ENCODE measurements at places on chromosomes 7 and 10. TPM values are rescaled to one million over a fixed set of nuclear protein-coding genes. Genes with fewer than 3 reads are reported as not detected.
A peak's percentile ranks its signal among the peaks of the same experiment; 100 is the strongest.

DNA sequence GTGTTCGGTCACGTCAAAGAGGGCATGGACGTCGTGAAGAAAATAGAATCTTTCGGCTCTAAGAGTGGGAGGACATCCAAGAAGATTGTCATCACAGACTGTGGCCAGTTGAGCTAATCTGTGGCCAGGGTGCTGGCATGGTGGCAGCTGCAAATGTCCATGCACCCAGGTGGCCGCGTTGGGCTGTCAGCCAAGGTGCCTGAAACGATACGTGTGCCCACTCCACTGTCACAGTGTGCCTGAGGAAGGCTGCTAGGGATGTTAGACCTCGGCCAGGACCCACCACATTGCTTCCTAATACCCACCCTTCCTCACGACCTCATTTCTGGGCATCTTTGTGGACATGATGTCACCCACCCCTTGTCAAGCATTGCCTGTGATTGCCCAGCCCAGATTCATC lies 6.5 kb downstream of the PPIF start:
- no peak for DNase-seq

DNA sequence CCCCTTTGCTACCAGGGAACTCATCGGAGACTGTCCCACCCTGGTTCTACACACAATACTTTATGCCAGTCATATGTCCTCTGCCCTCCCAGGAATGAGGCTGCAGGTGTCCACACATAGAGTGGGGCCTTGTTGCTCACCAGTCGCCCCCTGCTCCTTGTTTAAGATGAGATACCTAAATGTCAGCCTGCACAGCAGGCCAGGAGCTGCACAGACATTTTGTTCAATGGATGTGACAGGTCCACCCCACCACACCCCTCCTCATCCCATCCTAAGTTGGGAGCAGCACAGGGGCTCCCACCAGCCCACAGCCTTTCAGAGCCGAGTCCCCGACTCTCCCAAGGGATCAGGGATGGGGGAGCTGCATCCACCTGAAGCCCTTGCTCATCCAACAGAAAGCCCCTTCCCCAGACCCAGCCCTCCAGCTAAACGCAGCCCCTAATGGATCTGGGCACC lies 6.2 kb upstream of the GRID1 start:
- DNase-seq, result no peak

DNA sequence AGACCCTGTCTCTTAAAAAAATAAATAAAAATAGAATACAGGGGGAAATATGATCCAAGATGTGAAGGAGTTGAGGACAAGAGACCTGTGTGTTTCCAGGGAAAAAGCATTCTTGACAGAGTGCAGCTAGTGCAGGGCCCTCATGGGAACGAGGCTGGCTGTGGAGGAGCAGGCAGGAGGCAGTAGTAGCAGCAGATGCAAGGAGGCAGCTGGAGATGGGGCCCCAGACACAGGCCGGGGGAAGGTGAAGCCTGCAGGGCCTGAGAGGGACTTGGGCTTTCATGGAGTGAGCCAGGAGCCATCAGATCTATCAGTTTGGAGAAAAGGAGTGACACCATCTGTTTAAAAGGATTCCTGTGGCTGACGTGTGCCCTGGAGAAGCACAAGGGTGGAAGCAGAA lies 71.4 kb upstream of the ZNF438 start:
- no peak for DNase-seq

GRCh38 chr7:14505906-14506305 lies 396.6 kb downstream of the DGKB start:
- no peak for DNase-seq

- no peak for DNase-seq
Observed at GRCh38 chr10:117364110-117364960, 10.9 kb downstream of the PDZD8 start.

DNA sequence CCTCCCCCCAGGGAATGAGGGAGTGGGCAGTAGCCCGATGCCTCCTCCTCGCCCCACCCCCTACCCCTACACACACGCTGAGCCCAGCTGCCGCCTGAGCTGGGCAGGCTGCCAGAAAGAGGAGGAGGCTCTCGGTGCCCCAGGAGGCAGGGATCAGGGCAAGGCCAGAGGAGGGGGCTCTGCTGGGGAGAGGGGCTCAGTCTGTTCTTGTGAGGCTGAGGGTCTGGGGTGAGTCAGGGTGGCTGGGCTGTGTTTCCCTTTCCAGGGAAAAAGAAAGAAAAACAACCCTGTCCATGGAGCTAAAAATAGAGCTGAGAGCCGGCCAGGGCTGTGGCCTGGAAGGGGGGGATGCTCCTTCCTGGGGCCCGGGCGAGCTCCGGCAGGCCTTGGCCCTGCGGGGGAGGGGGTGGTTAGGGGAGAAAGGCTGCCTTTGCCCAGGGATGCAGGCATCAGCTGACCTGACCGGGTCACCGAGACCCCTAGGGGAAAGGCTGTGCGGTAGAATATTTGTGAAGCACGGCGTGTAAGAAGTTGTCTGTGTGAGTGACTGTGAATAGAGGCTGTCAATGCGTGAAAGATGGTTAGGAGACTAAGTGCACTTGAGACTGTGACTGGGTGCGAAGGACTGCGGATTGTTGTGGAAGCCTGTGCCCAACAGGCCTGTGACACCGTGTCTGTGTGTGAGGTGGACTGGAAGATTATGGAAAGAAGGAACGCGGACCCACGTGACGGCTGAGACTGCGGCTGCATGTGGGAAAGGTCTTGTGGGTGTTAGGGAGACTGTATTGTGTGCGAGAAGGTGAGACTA lies 1.2 kb upstream of the LZTS2 start:
- DNase-seq, result peak; percentile 88

DNA sequence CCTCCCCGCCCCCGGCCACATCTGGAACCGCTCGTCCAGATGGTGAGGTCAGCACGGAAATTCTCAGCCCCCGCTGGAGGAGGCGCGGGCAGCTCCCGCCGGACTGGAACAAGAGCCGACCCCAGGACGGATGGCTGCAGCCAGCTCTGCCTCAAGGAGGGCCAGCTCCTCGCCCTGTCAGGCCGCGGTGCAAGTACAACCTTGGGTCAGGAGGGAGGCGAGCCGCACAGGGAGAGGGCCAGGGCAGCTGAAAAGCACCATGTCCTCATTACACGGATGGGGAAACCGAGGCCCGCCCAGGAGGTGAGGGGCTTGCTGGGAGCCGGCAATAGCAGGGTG lies 3.8 kb upstream of the GRIFIN start:
- no peak for DNase-seq

DNA sequence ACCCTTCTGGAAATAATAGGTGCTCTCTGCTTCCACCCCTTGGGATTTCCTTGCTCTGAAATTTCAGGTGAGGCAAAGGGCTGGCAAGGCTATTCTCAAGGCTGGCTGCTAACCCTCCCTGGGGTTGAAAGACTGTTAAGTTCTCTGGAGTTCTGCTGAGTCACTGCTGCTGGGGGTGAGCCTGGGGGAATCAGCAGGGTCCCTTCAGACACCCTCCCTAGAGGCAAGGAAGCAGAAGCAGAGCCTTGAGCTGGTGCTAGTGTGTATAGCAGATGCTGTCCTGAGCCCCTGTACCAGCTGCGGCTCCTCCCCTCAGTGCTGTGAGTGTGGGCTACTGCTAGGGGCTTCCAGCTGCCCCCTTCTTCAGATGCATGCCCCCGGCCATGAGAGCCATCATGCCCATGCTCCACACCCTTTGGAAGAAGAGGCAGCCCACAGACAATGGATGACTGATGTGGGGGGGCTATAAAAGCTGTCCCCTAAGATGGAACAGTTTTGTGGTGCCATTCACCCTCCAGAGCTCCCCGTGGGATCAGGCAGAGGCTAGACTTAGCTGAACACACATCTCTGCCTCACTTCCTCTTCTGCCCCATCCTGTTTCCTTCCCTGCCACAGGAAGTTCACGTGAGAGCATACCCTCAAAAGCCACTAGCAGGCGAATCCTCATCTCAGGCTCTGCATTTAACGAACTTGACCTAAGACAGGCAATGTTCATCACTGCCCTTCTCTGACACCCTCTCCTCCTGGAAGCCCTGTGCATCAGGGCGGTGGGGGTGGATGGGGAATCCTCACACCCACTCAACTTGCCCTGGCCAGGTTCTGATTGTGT lies 91.8 kb downstream of the SH3PXD2A start:
- DNase-seq, result no peak

- DNase-seq, result no peak
Observed at GRCh38 chr7:155814316-155815276, 2.3 kb upstream of the SHH start.

DNA sequence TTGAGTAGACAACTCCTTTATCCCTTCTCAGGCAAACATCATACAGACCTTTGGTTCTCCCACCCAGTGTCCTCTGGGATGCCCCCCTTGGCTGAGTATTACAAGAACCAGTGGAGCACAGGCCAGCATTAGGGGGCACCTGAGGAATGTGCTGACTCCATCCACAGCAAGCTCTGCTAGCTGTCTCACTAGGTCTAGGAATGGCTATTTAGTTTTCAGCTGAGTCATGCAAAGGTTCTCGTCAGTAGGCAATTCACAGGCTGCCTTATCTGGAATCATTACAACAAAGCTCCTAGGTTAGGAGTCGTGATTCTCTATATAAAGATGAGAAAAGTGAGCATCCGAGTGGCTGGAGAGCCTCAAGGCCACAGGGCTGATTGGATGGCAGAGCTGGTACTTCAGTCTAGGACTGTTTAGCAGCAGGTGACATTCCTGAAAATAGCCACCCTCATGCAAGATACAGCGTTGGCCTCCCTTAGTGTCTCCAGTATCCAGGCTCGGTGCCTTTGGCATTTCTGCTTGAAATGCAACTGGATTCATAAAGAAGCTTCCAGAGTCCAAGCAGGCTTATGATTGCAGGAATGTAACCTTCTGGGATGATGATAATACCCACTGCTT lies 75.8 kb downstream of the CDCA7L start:
- no peak for DNase-seq

Gene IGFBP1
- not detected for total RNA-seq

Gene TRIM74
- not detected for total RNA-seq

Gene ICA1
- total RNA-seq, result 3.5 TPM

Gene CCDC71L
- 30.9 TPM for total RNA-seq

Gene CNNM1
- total RNA-seq, result 0.88 TPM

Gene CYP2C19
- total RNA-seq, result 0.14 TPM

Gene ANXA11
- 39.5 TPM for total RNA-seq
